ENCODE measurements at places on chromosomes 11 and 22.

GRCh38 chr11:120906766-120907165 lies 117.1 kb upstream of the TBCEL start:
- no peak for DNase-seq

DNA sequence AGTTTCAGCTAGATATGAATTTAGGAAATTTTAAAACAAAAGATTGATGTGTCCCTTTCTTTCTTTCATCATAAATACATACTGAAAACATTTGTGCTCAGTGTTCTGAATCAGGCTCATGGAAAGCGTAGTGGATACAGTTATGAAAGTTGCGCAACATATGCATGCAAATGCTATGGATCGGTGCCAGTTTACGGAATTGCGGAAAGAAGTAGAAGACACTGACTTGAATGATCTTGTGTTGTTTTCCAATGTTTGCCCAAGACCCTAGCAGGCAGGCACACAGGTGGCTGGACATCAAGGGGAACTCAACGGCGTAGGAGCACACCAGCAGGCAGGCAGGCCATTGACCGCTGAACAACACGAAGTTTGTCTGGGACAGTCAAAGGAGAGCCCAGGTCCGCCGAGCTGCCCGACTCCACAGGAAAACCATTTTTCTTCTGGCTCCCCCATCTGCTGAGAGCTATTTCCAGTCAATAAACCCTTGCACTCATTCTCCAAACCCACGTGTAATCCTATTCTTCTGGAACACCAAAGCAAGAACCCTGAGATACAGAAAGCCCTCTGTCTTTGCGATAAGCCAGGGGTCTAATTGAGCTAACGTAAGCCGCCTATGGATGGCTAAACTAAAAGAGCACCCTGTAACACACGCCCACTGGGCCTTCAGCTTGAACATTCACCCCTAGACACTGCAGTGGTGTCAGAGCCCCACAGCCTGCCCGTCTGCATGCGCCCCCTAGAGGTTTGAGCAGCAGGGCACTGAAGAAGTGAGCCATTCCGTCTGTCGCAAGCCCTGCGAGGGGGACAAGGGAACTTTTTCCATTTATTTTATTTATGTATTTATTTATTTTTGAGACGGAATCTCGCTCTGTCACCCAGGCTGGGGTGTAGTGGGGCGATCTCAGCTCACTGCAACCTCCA lies 7.4 kb upstream of the BIRC3 start:
- DNase-seq = no peak

DNA sequence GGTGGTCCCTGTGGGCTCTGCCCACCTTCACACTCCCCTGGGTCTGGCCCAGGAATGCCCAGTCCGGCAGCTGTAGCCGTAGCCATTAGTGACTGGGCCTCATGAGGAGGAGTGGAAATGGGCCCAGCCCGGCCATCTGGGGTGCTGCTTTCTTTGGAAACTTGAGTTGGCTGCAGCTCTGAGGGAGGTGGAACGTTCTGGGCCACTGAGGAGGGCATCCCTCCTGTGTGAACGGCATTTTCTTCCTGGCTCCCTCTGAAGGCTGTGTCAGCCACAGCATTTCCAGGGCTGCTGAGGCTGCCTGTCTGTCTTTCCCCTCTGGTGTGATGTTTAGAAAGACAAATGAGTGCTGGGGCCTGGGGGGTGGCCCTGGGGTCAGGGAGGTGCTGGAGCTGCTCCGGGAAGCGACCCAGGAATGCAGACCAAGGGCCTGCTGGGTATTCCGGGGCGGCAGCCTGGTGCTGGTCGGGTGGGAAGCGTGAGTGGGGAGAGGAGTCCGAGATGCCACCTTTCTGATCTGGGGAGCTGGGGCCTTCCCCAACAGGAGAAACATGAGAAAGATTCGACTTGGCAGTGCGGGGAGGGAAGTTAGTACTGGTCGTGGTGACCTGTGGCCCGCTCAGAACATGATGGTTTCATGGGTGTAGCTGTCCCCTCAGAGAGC lies 27.1 kb downstream of the PTDSS2 start:
- peak; percentile 38 for DNase-seq

DNA sequence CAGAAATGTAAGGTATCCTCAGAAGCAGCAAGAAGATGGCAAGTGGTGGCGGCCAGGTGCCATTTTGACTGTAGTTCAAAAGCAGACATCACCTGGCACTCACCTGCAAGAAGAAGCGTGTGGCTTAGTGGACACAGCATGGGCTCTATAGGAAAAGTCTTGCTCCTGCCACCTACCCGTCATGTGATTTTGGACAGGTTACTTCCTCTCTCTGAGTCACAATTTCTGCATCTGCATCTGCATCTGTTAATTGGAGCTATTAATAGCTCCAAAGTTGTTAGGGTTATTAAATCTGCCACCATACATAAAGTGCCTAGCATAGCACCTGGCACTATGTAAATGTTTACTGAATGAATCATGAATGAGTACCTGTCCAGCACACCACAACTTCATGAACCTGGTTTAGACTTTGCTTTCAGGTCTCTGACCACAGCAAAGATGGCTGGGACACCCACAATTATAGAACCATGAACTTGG lies 16.8 kb downstream of the RAB30 start:
- DNase-seq = no peak

GRCh38 chr22:47064016-47064415 lies 301.6 kb downstream of the TBC1D22A start:
- no peak for DNase-seq

GRCh38 chr11:118443590-118444218 lies 7.4 kb downstream of the KMT2A start:
- DNase-seq = no peak

- DNase-seq = no peak
Measured at GRCh38 chr11:67662835-67663531, 11.4 kb downstream of the ALDH3B2 start.

GRCh38 chr22:44291674-44292360 lies 20.9 kb downstream of the SHISAL1 start:
- no peak for DNase-seq

GRCh38 chr22:38345782-38346181 lies 28.5 kb upstream of the CSNK1E start:
- DNase-seq = no peak

DNA sequence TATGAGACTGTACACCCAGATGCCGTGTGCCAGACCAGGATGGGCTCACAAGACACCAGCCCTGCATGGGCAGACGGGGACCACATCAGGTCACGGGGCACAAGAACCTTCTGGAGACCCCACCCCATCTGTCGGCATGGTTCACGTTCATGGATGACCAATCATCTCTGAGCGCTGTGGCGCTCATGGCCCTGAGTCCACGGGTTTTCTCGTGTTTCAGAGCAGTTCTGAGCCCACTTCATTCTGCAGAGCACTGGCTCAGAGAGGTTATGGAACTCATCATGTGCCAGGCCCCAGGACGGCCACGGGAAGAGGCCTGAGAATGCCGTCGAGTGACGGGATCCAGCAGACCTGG lies 63.0 kb upstream of the PPARA start:
- no peak for DNase-seq

DNA sequence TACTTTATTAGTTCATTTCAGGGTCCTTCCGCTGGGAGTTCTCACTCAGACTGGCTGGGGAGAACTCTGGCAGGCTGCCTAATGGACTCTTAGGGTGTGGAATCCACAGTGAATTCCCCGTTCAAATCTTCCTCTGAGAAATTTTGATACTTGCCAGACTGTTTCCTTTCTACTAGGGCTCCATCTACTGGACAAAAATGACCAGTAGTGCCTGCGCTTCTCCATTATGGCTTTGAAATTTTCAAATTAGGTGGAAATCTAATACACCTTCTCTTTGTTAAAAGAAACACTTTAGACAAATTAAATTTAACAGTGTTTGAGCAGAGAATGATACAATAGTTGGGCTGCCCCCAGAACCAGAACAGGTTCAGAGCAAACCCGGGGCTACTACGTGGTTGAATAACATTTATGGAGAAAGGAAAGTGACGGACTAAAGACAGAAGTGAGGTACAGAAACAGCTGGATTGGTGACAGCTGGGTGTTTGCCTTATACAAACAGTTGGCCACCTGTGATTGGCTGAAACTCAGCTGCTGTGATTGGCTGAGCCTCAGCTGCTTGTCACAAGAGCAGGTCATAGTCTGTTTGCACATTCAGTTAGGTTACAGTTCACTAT lies 52.9 kb upstream of the FDX1 start:
- DNase-seq = peak; percentile 82

GRCh38 chr11:117601006-117601708 lies 195.9 kb downstream of the DSCAML1 start:
- no peak for DNase-seq

GRCh38 chr11:134357545-134357839 lies 25.7 kb downstream of the GLB1L2 start:
- DNase-seq = no peak

DNA sequence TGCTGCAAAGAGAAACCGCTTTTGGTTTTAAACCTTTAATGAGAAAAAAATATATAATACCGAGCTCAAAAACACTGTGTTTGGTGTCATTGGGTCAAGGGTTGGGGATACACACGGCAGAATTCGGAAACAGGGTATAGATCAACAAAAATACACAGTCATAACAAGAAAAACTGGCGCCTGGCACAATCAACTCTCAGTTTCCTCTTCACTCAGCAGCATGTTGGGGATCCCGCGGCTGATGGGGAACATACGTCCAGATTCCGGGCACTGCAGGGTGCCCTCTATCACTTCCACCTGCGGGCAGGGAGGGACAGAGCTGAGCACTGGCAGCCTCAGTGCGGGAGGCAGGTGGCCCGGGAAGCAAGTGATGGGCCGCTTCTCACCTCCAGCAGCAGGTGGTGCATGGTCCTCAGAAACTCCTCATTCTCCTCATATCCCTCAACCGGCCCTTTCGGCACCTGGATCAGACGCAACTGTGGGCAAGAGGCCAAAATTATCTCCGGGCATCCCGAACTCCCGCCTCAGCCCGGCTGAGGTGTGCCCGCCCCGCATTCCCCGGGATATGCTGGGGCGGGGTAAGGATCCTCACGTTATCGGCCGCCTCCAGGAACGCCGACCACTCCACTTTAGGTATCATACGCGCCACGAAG lies 561 bp downstream of the TRMT112 start:
- DNase-seq = no peak

DNA sequence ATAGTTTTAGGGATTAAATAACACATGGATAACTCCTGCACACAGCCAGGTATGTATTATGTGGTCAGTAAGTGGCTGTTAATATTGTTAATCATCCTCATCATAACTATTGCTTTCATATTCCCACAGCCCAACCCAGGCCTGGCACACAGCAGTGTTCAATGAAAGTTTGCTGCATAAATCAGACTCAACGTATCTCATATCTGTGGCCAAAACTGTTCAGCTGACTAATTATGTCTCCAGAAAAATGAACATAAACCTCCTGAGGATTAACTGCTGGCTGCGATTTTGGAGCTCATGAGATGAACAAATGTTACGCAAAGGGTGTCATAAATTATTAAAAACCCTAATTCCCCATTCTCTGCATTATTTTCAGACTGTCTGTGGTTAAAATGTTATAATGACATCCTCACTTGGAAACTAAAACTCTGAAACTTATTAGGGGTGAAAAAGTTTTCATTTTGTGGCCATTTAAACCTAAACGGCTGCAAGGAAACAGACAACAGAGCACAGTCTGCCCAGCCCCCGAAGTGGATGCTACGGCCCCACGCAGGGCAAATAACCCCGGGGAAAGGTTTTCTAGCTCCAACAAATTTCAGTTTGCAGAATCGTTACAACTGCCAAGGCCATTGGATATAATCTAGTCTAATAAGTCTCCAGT lies 17.3 kb downstream of the ABCC8 start:
- DNase-seq = no peak

DNA sequence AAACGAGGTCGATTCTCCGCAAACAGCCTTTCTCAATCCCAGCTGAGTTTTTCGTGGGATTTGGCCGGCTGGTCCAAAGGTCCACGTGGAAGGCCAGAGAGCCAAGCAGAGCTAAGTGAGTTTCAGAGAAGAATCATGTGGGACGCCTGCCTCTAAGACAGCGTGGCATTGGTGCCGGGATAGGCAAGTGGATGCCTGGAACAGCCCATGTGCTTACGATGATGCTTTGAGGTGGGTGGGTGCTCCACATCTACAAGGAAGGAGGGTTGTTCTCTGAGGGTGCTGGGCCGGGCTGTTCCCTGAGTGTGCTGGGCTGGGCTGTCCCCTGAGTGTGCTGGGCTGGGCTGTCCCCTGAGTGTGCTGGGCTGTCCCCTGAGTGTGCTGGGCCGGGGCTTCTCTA lies 41.4 kb downstream of the MUC2 start:
- DNase-seq = no peak

DNA sequence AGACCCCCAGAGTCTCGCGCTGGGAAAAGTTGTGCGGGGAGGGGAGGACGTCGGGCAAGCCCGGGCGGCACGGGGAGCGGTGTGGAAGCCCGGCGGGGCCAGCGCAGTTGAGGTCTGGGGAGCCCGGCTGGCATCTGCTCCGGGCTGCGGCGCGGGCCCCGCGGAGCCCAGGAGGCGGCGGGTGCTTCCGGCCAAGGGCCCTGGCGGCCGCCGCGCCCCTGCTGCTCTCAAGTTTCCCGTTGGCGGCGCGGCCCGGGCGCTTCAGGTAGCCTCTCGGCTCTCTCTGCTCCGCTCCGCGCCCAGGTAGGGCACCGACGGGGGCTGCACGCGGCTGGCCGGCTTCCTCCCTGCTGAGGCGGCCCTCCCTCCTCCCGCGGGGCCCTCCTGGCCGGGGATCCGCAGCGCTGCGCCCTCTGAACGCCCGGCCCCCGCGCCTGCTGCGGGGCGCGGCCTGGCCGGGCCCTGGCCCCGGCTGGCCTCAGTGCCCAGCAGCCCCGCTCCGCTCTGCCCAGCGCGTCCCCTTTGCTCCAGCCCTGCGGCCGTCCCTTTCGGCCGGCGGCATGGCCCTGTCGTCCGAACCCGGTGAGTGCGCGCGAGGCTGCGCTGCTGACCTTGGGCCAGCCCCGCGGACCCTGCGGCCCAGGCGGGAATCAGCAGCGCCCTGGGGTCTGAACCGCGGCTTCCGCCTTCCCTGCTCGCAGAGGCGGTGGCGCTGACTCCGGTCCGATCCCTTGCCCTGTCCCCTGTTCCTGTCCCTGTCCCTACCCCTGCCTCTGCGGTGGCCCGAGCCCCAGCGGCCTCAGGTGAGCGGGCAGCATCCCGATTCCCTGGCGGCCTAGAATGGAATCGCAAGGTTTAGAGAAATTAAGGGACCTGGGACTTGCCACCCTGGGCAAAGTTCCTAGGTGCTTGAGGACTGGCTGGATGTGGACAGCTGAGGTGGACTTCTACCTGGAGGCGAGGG lies 4.3 kb upstream of the AMPD3 start:
- peak; percentile 45 for DNase-seq

GRCh38 chr11:788009-788640 lies 1.8 kb downstream of the CEND1 start:
- DNase-seq = no peak

DNA sequence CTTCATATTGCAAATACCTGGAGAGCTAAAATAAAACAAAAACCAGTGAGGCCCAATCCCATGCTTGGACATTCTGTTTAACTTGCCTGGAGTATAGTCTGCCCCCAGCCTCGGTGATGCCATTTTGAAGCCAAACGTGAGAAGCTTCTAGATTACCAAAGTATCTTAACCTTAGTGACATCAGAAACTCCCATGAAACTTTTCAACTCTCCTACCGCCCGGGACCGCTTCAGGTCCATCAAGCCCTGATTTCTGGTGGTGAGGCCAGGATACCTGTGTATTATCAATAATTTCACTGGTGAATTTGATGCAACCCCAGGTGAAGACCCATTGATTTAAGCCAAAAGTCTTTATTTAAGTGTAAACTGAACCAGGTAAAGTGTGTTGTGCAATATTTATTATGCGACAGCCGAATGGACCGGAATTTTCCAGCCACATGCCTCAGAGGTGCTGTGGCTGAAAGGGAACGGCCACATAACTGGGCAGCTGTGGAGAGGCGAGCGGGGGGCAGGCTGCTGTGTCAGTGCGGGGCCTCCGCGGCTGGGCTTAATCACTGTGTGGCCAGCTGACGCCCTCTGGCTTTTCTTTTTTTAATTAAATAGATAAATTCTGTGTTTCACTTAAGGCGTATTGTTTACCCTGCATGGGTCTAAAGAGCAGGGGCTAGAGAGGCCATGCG lies 385.5 kb upstream of the B3GAT1 start:
- no peak for DNase-seq

Measured in midbrain (tissue), 1 donor.